Bronchial epithelial cell (primary cell): ENCODE measurements at places on chromosomes 12 and 14.
A peak's percentile ranks its signal among the peaks of the same experiment; 100 is the strongest.

DNA sequence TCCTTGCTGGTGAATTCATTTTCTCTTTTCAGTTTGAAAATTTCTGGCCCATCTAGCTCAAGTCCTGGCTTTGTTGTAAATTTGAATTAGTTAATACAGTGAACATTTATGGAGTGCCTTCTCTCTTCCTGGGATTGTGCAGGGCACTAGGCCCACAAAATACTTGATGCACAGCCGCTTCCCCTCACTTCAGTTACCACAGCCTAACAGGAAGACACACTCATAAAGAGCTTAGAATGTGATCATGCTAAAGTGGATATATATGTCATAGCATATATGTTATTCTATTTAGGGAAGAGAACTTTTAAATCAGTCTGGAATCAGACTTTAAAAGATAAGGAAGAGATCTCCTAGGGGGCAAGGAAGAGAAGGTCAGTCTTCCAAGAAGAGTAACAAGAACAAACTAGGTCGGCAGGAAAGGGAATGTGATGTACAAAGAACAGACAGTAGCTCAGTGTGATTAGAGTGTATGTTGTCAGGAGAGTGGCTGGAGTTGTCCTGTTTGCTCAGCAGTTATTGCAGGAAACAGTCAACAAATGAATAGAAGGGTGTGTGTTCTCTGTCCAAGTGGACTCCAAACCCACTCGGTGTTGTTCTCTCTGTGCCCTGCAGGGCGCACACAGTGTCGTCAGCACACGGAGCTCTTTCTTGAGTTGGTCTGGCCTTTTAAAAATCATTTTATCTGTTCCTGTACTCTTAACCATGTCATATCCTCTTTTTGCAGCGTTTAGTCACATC lies 74.4 kb downstream of the DAAM1 start:
- no peak for DNase-seq

DNA sequence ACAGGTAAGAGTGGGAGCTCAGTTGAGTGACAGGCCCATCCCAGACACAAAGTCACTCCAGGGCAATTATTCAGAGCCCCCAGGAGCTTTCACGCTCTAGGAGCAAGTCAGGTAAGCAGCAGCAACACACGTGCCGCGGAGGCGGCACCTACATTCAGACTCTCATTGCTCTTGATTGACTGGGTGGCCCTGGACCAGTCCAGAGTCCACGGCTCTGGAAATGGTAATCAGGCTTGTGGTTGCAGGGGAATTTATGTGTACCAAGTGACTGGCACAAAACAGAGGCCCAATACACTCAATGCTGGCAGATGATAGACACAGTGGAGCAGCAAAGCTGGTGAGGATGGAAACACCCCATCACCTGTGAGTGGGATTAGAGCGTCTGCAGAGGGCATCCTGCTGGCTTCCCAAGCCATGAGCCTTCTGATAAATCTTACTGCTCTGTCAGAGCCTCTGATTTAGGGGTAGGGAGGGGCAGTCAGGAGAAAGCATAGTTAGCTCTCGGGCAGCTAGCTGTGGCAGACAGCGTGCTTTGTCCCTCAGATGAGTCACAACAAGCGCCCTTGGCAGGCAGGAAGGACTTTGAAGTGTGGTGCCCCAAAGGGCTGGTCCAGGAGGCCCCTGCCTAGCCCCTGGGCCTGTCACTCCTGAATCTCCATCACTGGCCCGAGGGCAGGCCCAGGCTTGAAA lies 344.7 kb downstream of the CACNA1C start:
- no peak for DNase-seq

DNA sequence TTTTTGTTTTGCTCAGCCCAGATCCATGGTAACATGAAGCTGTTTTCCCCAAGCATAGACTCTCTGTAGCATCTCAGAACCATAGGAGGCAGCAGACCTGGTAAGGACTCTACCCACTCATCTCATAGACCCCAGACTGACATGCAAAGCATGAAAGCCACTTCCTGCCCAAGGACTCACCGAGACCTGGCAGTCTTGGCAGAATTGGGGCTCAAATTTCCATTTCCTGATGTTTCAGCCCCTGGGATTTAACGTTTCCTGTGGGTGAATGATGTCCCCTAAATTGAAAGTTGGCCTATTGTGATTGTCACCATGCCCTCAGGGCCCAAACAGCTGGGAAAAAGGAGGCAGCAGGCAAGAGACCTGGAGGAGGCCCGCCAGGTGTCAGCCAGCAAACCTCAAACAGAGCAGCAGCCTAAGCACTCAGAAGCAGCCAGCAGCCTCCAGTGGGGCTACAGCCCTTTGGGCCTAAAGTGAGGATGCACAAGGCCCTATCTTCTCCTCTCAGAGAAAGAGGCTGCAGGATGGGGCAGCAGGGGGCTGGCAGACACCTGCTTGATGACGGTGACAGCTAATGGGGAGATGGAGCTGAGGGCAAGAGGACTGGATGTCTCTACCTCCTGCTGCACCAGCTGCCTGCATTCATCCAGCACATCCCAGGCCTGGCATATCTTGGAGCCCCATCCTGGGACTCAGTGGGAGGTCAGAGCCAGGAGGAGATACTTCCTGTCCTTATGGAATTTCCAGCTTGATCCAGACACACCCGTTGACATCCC lies 8.5 kb downstream of the KRT85 start:
- no peak for DNase-seq

GRCh38 chr12:108858311-108859074 lies 1.1 kb upstream of the SSH1 start:
- DNase-seq = no peak

DNA sequence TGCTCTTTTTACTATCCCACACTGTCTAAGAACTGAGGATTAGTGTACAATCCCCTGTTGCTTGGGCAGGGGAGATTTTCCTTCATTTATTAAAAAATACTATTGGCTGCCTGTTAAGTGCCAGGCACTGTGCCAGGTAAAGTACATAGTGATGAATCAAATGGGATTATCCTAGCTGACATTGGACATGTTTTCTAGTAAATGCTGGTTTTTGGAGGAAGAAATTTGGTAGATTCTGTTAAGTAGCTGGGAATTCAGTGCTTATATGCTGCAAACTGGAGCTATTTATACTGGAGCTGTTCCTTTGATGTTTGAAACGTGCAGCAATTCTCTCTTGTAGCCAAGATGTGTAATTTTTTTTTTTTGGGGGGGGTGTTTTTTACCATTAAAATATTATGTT lies 299.6 kb downstream of the EMP1 start:
- no peak for DNase-seq

DNA sequence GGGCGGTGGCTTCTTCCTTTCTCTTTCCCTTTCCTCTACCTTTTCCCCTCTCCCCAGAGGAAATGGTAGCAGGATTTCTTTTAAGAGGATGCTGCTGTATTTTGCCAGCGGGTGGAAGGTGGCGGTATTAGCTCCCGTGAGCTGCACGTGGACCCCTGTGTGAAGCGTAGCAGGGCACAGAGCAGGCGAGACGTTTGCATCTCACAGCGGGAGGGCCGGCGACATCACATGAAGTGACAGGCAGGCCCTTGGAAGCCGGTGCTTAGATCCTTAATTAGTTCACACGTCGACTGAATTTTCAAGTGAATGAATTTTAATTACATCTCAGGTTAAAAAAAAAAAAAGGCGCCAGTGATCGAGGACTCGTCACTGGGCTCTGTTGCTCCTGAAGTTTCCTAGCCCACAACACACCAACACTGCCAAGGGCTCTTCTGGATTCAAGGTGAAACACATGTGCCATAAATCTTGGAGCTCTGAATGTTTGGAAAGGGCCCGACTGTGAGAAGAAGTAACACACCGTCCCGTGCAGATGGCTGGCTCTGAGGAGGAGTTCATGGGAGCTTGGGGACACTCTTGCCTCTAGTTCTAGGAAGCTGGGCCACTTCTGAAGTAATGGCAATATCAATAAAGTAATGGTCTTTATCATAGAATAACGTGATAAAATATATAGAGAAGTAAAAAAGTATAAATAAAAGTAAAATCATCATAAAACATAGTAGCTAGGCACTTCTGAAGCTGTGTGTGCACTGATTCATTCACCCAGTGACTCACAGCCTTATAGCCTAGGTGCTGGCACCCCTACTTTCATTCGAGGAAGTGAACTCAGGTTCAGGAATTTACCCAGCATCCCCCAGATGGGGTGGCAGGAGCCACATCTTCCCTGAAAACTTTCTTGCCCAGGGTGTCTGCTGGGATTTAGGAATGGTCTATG lies 75.3 kb downstream of the AACS start:
- peak; percentile 92 for DNase-seq
